ENCODE measurements at places on chromosomes 4 and X.

- DNase-seq: no peak
Measured at GRCh38 chr4:87851953-87852352, 19.2 kb downstream of the MEPE start.

- no peak for DNase-seq
Measured at GRCh38 chr4:140308366-140309123, 64.9 kb upstream of the SCOC start.

DNA sequence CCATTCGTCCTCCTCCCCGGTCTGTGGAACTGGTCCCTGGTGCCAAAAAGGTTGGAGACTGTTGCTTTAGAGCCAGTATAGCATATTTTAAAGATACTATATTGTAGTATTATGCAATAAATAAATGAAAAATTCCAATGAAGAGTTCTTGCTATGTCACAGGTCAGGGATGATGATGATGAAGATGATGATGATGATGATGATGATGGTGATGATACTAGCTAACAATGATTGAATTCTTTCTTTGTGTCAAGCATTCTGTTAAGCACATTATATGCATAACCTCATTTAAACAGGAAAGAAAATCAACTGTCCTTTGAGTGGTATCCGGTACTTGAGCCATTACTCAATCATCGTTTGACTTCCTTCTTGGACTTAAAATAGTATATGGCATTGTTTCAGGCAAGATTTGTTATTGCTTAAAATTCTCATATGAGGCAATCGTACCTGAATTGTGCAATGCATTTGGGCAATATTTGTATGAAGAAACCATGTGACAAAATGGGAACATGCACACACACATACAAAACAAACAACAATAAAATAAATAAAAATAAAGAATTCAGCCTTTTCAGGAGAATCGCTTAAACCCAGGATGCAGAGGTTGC is 22.8 kb upstream of the TLR2 start:
- DNase-seq: no peak

GRCh38 chrX:140724736-140725135 is 15.2 kb downstream of the LINC00632 start:
- no peak for DNase-seq

GRCh38 chr4:29326816-29327215 is 1393.4 kb upstream of the PCDH7 start:
- DNase-seq: no peak

- no peak for DNase-seq
Measured at GRCh38 chr4:48979914-48980579, 6.0 kb upstream of the CWH43 start.

GRCh38 chr4:5812506-5813229 is 80.2 kb downstream of the CRMP1 start:
- no peak for DNase-seq

DNA sequence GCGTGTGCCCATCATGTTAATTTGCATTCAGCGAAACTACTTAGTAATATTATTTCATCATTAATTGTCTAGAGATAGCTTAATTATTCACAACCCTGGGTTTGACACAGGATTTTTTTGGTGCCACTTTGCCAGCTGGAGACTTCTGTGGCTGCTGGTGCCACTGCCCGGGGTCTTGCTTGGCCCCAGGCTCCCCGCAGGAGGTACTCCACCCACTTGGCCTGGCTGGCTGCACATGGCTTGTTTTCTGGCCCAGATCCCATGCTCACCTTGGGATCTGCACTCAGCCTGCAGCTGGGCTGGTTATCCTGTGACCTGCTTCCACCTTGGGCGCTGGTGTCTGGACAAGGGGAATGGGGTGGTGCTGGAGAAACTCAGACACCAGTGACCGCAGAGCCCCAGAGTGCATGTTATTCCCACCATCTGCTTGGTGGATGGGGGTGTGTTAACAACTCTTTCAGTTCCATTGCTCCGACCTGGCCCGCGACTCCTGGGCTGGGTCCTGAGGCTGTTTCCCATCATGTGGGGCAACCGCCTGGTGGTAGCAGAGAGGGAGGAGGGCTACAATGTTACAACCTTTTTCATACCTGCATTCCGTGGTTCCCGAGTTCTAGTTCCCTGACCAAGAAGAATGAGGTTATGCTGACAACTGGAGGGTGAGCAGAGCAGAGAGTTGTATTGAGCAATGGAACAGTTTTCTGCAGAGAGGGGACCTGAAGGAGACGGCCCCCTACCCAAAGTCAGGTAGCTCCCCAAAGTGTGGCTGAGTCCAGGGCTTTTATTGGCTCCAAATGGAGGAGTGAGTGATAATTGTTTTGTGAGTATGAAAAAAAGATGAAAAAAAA is 1950.0 kb upstream of the IGFBP7 start:
- DNase-seq: no peak

DNA sequence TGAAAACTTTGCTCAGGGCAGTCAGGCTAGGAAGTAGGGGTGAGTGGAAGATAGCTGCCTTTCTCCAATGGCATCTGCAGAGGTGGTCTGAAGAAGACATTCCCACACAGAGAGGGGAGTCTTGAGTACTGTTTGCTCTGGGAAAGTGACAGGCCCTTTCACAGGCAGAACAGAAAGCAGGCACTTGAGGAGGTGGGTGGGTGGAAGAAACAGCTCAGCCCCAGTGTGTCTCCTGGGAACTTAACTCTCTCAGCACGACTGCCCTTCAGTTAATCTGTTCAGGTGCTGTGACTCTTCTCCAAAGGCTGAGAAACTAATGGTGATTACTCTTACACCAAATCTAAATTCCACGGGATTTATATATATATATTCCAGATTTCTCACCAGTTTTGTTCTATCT is 28.3 kb downstream of the ENOPH1 start:
- DNase-seq: no peak

- no peak for DNase-seq
Measured at GRCh38 chrX:148135738-148136137, 154.6 kb downstream of the FMR1NB start.

GRCh38 chr4:38673130-38673978 is 9.4 kb downstream of the KLF3 start:
- no peak for DNase-seq

DNA sequence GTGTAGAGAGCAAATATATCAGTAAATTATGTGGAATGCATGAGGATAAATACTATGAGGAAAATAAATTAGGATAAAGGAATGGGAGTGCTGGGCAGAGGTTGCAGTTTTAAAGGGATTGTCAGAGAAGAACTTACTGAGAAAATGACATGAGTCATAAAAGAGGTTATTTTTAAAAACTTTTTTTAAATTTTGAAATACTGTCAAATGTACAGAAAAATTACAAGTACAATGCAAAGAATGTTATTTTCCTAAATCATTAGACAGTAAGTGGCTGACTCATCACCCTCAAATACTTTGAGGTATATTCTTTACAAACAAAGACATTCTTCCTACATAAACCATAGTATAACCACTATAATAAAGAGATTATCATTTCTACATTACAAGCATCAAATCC is 29.8 kb upstream of the H2AZ1 start:
- DNase-seq: no peak

GRCh38 chr4:101807351-101807750 is 16.8 kb downstream of the BANK1 start:
- DNase-seq: no peak

DNA sequence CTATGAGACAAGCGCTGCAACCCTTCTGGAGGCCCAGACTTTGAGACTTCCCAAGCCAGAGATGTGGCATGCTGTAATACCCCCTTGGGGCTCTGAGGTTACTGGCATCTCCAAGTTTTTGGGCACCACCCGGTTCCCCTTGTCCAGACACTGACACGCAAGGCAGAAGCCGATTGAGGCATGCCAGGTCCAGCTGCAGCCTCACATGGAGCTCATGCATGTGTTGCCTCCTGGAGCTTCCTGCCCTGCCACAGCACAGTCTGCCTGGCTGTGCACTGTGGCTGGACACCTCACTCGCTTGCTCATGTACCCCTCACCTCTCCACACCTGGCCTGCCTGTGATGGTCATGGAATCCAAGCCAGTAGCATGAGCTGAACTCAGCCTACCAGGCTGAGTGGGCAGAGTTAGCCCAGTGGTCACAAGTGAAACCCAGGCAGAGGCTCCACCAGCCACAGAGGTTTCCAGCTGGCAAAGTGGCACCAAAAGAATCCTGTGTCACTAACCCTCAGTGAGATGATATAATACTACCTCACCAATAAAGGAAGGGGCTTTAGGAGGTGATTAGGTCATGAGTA is 789.2 kb upstream of the INTU start:
- no peak for DNase-seq

DNA sequence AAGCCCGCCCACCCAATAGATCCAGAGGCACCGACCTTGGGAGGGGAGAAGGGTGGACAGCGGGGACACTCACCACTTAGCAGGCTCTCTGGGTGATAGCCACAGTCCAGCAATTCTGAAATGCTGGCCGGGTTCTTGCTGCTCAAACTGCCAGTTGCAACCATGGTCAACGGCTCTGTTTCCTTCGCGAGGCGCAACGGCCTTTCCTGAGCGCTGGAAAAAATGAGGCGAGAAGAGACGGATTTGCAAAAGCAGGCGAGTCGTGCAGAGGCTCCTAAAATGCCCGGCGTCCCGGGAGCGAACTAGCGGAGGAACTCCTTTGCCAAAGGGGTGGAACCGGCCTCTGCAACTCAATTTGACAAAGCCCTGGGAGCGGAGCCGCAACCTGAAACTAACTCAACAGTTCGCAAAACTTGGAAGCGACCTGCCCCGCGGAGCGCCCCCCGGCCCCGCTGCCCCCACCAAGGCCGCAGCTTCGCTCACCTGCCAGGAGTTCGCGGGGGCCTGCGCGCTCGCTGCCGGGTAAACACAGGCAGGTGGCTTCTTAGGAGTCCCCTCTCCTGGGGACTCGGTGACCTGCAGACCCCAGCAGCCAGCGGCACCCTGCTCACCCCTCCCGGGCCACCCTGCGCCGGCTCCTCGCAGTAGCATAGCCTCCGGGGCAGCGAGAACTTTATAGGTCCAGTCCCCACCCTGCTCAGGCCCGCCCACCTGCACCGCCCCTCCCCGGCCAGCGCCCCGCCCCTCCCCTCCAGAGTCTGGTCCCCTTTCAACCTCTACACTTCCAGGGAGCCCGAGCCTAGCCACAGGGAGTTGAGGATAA is at the start of gene DDIT4L:
Gene DDIT4L, minus strand, starts transcription at position 649 of the 823 bp plus-strand sequence. Its CDS starts 485 bp downstream, at position 164.
- DNase-seq: no peak

DNA sequence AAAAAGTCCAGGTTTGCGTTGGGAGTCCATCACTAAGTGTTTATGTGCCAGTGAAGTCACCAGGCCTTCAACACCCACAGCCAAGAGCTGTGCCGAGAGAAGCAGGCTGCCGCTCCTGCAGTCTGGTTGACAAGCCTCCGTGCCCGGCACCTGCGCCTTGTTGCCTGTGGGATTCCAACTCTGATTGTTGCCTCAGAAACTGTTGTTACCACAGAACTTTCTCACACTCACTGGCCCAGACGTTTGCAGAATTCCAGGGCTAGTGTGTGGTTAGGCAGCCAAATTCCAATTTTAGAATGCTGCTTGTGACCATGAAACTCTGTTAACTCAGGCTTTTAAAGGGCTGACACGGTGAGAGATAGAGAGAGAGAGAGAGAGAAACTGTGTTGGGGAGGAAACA is 119.5 kb upstream of the LIMCH1 start:
- no peak for DNase-seq

DNA sequence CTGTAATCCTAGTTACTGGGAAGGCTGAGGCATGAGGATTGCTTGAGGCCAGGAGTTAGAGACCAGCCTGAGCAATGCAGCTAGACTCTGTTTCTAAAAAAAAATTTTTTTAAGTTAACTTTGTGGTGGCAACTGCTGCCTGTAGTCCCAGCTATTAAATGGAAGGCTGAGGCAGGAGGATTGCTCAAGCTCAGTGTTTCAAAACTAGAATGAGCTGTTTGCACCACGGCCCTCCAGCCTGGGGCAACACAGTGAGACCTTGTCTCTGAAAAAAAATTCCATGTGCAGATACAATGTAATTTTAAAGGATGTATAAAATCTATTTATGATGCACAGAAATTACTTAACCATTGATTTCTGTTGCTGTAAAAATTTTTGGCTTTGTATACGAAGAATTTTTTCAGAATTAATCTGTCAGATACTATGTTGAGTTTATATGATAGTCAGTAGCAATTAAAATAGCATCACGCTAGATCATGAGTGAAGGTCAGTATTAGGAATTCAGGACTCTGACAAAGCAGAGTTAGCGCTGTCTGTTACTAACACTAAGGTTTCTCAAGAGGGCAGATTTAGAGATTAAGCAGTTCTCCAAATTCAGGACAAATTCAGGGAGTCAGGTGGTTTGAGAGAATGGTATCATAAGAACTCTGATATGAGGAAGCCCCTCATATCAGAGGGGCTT is 8.3 kb upstream of the AGA start:
- DNase-seq: no peak

- DNase-seq: no peak
Measured at GRCh38 chrX:150897421-150898320, 797 bp downstream of the CD99L2 start.

DNA sequence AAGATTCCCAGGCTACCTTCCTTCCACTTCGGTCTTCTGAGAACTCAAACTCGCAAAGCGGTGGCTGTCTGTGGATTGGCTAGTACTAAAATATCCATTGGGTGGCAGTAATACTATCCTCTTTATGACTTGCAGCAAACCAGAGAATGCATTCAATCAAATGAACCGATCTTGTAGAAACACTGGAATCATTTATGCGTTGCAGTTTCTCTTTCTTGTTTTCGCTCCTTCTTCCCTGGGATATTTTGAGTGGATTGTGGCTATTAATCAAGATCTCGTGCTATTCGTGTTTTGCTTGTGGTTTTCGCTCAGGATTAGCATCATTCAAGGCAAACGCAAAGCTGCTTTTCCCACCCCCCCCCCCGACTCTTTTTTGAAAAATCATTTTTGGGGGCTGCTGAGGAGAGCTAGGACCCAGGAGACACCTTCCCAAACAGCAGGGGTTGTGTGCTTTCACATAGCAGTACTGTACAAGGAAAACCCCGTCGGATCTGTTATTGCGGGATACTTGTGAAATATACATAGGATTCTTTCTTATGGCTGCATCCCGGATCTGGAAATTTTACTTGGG is at the start of gene IL1RAPL1:
Gene IL1RAPL1, plus strand, starts transcription at position 466 of the 571 bp plus-strand sequence.
- DNase-seq: no peak

DNA sequence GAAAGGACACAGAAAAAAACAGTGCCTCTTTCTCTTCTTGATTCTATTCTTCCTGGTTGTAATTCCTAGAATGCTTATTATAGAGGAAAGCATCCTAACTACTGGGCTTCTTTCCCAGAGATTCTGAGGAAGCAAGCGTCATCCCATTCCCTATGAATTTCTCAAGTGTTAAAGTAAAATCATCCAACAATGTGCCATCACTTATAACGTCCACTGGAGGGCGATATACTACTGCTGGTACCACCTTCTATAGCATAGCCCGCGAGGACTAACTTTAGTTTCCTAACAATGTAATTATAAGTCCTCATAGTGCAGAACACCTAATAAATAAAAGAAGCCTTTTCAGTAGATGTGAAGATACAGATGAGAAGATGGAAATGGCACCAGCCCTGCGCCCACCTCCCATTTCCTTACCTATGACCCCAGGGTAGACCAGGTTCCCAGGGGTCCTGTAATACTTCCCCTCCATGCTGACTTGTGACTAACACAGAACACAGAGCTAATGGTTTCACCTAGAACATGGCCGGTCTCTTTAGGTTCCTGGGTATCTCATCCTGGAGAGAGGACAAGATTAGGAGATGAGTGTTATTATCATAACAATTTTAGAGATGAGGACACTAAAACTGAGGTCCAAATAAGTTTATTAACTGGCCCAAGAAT is 4.2 kb downstream of the CENPVL3 start:
- no peak for DNase-seq
